Right kidney (tissue), 9 donors: ENCODE measurements at places on chromosomes 16 and 17.

GRCh38 chr16:27547134-27547533, 2.6 kb downstream of the GTF3C1 start:
- no peak for DNase-seq

DNA sequence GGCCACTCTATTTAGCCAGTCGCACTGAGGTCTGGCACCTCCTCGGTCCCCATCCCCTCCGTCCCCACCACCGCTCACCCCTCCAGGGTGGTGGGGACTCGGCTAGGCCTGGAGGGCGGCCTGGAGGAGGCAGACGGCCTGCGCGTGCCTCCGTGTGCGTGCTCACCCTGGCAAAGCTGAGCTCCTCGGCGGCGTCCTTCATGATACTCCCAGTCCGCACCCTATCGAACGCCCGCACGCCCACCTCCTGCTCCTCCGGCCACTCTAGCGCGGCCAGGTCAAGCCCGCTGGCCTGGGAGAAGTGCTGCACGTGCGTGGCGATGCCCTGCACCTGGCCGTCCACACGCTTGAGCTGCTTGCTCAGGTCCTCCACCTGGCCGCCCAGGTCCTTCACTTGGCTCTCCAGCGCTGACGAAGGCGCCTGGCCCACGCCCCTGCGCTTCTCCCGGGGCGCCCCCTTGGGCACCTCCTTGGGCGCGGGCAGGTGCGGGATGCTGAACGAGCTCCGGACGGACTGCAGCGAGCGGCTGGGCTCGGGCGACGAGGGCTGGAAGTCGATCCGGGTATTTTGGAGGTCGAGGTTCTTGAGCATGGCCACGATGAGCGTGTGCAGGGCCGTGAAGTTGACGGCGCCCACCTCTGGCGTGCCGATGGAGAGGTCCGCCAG, 644 bp downstream of the QRICH2 start:
- no peak for DNase-seq

GRCh38 chr17:4945944-4946280, 2.4 kb downstream of the PFN1 start:
- no peak for DNase-seq

DNA sequence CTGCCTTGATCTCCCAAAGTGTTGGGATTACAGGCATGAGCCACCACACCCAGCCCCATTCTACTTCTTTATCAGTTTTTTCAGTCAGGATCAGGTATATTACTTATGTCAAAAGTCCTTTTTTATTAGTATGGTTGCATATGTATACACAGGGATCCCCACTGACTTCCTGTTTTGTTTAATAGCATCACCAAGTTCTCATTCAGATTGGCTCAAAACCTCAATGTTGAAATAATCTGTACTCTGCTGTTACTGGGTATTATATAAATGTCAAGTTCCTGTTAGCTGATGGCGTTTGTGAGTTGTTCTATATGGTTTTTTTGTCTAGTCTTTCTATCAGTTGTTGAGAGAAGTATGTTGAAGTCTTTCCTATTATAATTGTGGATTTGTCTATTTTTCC, 168.5 kb downstream of the BCAS3 start:
- no peak for DNase-seq

DNA sequence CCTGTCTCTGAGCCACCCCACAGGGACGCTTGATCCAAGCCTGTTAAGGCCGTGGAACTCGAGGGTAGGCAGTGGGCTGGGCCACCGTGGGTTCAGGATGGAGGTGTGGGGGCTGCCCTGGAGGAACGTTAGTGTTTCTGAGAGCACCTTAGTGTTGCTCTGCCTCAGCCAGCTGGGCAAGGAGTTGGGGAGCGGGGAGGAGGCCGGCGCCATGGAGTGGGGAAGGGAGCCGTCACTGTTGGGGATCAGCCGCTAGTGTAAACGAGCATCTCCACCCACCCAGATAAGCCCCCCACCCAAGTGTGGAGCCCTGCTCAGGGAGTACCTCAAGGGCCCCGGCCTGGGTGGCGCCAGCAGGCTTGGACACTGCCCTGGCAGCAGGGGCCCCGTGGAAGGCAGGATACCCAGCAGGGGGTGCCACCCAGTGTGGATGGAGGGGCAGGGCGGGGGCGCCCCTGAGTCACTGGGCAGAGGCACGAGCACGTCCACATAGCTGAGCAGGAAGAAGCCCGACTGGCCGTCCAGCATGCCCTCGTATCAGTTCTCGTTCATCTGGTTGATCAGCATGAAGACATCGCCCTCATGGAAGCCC, 98.6 kb downstream of the KPNA2 start:
- DNase-seq = no peak

GRCh38 chr17:48176471-48176855, 68.9 kb downstream of the SNX11 start:
- DNase-seq = no peak

- peak; percentile 85 for DNase-seq
Measured at GRCh38 chr17:44095647-44096496, 25.3 kb downstream of the G6PC3 start.

DNA sequence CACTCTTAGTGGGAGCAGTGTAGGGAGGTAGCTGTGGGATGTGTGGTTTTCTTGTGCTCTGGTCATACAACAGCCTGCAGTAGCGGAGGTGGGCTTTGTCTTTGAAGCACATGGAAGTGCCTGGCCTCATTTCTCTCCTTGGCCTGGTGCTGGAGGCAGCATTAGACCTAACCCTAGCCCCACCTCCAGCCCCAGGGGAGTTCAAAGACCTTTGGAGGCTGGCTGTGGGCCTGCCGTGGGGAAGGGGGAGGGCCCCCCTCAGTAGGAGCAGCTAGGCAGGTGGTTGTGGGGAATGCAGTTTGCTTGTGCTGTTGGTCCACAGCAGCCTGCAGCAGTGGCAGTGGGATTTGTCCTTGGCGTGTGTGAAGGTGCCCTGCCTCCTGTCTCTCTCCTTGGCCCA, 91.7 kb downstream of the BCAS3 start:
- DNase-seq = no peak

DNA sequence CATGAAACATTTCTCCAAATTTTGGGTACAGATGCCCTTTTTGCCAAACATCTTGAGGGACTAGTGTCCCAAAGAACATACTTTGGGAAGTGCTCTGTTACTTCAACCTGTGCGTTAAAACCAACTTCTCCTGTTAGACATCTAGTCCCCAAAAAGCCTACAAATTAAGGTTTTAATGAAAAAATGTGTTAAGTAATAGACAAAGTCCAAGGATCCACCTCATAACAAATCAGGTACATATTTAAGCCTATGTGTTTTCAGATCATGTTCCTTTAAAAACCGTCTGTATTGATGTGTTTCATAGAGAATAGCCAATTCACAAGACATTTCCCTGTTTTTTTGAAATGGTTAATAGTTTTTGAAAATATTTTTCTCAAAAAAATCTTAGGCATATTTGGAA, 174.8 kb upstream of the FAM20A start:
- DNase-seq = no peak

- DNase-seq = no peak
Measured at GRCh38 chr17:8791910-8792270, 7.3 kb downstream of the MFSD6L start.

DNA sequence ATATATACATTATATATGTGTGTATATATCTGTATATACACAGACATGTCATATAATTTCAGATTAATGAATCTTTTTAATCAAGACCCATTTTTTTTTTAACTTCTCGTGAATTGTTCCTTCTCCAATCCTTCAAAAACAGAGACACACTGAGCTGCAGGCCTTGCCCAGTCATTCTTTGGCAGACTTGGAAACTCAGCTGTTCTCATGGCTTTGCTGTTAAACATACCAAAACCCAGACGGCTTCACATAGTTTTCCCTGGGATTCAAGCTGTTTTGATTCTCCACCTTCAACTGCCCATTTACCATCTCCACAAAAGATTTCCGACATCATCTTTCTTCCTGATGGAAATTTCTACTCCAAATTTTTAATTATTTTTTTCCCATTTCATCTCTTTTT, 148.7 kb downstream of the KCNJ2 start:
- no peak for DNase-seq

DNA sequence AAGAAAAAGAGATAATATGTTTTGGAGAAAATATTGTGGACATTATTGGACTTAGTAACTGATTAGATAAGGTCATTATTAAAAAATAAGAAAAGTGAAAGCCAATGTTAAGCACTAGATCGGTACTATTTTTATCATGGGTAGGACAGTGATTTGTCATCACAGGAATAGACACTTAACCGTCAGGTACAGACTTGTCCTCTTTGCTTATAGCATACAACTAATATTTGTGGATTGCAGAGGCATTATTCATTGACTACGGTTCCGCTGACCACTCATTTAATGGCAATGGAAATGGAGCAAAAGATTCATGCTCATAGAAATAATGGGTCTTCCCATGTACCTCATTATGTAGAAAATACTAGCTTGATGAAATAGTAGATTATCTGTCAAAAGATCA, 596.3 kb upstream of the CA10 start:
- DNase-seq = no peak

- DNase-seq = no peak
Measured at GRCh38 chr16:56603589-56603988, 4.8 kb upstream of the MT2A start.

- DNase-seq = no peak
Measured at GRCh38 chr16:22093331-22093730, 990 bp downstream of the VWA3A start.

DNA sequence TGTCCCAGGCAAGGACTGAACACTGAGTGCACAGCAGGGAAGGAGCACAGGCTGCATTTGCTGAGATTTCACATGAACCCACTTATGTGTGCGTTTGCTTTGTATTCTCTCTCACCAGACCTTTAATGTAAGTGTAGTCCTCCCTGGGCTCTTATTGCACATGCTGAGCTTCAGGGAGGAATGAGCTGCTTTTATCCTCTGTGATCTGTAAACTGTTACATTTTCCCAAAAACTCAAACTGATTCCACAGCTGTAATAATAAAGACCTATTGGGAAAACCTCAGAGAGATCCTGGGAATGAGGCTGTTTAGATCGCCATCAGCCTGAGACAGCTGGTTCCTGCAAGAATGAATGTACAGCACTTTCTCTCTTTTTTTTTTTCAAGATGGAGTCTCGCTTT, 53.6 kb upstream of the ADORA2B start:
- no peak for DNase-seq

- peak; percentile 68 for DNase-seq
Measured at GRCh38 chr17:32936894-32937500, 9.0 kb downstream of the TMEM98 start.

DNA sequence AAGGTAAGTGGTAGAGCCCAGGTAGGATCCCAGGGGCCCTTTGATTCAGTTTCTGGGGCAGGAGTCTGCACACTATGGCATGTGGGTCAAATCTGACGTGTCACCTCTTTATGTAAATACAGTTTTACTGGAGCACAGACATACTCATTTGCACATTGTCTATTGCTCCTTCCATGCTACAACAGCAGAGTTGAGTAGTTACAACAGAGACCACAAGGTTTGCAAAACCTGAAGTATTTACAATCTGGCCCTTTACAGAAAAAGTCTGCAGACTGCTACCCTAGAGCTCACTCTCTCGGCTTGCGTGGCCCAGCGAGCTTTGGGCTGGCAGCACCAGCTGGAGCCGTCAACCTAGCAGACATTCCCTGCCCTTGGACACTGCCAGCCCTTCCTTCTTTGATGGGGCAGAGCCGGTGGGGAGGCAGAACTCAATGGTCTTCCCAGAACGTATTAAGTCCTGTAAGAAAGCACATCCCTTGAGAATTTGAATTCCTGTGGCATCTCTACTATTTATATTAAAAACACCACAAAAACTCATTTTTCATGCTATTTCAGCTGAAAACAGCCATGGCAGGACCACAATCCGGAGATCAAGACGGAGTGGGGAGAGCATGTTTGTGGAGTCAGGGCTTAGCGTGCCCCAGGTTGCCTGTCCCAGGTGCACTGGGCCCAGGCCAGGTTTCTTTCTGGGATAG, 133.1 kb upstream of the NUDT7 start:
- DNase-seq = no peak

DNA sequence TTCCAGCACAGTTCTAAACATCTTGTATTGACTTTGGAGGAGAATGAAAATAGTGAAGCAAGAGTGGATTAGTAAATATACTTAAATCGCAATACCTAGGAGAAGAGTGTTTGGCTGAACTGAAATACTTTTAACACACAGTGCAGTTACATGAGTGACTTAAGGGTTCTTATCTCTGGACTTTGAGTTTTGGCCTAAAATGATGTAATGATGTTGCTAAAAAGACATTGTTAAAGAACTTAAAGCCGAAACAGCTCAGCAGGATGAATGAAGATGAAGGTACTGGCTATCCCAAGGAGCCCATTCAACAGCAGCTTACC, 28.1 kb downstream of the PMP22 start:
- no peak for DNase-seq

DNA sequence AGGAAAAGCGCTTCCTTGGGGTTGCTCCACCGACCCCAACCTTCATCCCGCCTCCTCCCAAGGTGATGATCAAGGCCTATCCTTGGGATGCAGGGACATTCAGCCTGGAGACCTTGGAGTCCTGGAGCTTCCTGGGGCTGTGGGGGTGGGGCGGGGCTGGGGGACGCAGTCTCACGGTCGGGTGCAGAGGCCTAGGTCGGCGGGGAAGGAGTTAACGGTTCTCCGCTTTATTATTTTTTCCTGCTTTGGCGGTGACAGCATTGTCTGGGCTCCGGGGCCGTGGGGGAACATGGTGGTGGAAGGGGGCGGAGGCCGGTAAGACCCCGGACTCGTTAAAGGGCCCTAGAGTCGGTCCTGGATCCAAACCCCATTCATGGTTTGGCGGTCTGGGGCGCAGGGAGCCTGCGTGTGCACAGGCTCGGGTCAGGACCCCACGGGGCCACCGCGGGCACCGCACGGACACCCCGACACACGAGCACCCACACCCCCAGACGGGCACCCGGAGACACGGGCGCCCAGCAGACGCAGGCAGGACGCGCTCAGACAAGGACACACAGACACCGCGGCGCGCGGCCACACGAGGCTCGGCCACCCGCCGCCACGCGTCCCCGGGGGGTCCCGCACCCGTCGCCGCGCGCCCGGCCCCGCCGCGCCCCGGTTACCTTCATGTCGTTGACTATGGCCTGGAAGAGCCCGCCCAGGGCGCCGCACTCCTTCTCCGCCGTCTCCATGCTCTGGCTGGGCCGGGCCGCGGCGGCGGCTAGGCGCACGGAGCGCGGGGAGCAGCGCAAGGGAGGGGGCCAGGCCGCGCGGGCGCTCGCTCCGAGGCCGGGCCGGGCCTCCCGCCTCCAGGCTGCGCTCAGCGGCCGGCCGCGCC, 554 bp downstream of the MTSS2 start:
- DNase-seq = peak; percentile 66

- no peak for DNase-seq
Measured at GRCh38 chr17:5631958-5632590, 47.8 kb upstream of the NLRP1 start.

DNA sequence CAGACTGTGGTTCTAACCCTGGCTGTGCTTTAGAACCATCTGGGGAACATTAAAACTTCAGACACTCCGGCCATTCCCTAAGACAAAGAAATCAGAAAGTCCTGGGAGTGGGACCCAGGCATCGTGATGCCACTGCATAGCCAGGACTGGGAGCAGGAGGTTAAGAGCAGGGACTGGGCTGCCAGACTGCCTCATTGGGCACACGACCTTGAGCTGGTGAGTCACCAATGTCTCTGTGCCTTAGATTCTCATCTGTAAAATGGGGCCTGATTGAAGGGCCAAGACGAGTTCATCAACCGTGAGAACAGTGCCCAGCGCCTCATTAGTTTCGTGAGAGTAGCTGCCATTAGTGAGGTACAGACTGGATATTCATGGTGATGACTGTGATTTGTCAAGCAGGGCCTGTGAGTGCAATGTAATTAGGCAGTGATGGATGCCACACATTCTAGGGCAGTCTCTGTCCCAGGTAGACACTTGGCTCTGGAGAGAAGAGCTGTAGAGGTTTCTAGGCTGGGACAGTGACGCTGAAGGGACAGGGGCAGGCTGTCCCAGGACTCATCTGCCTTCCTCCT, 196.8 kb downstream of the NTN1 start:
- no peak for DNase-seq
